ENCODE measurements at places on chromosomes 6 and 20.
A peak's percentile ranks its signal among the peaks of the same experiment; 100 is the strongest.

GRCh38 chr6:15410126-15410391, 164.2 kb downstream of the JARID2 start:
- no peak for DNase-seq

GRCh38 chr6:125196613-125197012, 43.0 kb downstream of the TPD52L1 start:
- DNase-seq: no peak

DNA sequence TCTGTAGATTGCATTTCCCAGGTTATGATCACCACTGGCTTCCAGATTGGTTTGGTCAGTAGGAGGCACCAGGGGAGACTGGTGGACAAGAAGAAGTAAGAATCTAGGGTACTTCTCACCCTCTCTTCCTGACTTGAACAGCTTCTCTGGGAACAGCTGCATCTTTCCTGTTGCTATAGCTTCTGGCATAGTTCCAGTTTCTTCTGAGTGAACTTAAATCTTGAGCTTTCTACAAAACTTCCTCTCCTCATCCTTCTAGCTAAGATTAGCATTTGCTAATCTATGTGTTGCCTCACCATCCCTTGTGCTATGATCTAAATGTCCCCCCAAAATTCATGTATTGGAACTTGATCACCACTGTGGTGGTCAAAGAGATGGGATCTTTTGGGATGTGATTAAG, 724.6 kb downstream of the UTRN start:
- no peak for DNase-seq

DNA sequence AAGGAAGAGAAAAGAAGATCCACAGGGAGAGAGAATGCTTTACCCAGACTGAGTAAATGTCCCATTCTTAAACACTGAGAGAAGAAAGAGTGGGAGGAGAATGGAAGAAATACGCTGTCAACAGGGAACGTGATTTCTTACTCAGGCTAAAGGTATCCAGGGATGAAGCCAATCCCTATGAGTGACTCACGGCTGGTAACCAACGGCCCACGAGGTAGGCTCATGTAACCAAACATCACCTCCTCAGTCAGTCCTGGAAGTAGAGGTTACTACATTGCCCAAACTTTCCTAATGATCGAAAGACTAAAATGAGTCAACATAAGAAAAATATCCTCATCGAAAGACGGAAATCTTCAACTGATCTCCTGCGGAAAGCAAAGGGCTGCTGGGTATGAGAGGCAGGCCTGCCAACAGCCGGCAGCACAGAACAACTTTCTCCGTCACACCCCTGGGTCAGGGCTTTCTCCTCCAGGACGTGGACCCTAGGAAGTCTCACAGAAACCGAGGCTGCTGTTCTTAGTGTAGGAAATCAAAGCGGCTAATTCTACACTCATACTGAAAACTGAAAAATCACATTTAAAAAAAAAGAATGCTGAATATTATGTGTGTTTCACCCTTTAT, 292.6 kb downstream of the GMDS start:
- DNase-seq: no peak

GRCh38 chr6:45815466-45816125, 200.1 kb downstream of the CLIC5 start:
- no peak for DNase-seq

DNA sequence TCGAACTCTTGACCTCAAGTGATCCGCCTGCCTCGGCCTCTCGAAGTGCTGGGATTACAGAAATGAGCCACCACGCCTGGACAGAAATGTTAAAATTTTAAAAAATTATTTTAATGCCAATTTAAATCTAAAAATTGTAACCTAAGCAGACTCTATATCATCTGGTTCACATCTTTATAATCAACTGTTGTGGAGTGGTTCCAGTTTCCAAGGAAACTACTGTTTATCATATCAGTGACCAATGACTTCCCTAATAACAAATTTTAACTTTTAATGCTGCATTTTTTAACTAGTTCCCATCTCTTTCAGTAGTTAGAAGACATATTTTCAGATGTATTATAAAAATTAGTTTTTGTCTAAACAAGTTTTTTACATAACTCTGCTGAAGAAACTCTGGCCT, 5.2 kb upstream of the BTN3A2 start:
- no peak for DNase-seq

DNA sequence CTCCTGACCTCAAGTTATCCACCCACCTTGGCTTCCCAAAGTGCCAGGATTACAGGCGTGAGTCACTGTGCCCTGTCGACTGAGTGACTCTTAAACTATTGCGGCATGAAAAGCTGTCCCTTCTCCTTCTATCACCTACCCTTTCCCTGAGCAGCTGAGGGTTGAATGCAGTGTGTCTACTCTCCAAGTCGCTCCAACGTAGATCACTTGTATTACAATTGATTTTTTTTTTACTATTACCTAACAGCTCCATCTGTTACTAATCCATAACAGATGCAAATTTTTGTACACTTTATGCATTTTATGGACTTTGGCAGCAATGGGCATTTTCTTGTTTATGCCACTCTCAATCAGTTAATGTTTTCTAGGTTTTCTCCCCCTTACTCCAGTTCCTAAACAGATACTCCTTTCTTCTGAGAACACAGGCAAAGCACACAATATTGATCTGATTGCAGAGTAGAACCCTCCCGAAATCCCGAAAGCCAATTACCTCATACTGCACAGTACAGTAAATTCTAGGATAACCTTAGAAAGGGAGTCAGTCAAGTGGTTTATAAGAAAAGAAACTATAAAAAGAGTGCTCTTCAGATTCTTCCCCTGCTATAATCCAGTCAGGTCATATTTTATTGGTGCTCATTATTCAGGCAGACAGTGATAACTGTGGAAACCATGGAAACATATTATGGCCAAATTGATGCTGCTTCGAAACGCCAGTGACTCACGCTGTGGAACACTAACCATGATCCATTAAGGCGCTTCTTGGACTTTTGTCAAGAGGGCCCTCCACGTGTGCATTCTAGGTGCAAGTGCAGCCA, 273.0 kb downstream of the ADGB start:
- no peak for DNase-seq

GRCh38 chr6:12008366-12009179, 3.5 kb upstream of the HIVEP1 start:
- peak; percentile 43 for DNase-seq

GRCh38 chr20:13180986-13181889, 39.8 kb upstream of the ISM1 start:
- no peak for DNase-seq

DNA sequence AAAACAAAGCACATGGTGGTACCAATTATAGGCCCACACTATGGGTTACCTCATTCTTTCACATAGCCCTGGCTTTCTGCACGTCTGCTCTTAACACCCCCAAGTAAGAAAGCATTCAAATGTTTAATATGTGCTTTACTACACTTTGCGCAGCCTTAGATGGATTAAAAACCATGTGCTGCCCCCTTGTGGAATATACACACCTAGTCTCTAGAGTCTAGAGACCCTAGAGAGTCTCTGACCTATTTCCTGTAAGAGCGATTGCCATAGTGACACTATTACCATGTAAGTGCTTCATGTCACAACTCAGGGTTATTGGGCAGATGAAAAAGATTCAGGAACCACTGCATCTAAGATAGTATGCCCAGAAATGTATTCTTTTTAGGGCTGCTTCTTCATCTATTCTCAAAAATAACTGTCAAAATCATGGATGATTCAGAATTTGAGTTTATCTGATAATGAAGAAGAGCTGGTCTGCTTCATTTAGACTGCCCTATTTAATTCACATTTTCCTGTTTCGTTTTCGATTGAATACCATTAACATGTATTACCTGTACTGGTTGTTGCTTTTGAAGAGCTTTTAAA, 186.3 kb downstream of the ADGB start:
- no peak for DNase-seq

DNA sequence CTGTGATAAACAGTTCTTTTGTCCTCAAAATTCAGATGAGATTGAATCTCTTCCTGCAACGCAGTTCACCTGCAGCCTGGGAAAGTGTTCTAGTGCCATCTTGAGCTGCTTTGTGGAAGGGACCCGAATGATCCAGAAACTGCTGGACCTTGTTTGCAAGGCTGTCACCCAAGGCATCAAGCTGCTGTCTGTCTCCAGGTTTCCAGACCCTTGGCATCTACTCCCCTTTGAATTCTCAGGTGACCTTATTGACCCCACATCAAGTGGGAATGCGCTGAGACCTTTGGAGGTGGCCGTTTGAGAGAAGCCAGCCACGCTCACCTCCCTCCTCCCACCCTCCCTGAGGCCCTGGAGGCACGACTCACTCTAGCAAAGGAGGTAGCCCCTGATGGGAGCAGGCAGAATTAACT, 112.5 kb downstream of the EDN3 start:
- no peak for DNase-seq

GRCh38 chr6:139531148-139532115, 157.0 kb upstream of the CITED2 start:
- no peak for DNase-seq

- no peak for DNase-seq
These were observed 12.1 kb downstream of the EEF1A1 start for GRCh38 chr6:73508776-73509175.

- DNase-seq: no peak
These were observed 36.5 kb downstream of the AKAP12 start for GRCh38 chr6:151276112-151276740.

- no peak for DNase-seq
These were observed 103.5 kb upstream of the SIRPG start for GRCh38 chr20:1761116-1761515.

- no peak for DNase-seq
These were observed 84.7 kb upstream of the SCP2D1 start for GRCh38 chr20:18728870-18729224.

DNA sequence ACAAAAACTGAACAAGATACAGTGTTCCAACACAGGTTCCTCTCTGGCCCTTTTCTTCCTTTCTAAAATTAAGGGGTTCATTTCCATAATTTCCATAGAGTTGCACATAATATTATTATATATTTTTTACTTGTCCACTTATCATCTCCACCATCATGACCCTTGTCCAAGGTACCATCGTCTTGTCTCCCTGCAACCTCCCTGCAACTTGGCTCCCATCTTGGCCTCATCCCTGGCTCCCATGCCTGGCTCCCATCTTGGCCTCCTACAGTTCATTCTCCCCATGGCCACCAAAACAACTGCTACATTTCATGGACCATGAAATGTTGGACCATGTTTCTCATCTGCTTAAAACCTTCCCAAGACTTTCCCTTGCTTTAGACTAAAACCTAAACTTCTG, 3.1 kb upstream of the KCNB1 start:
- DNase-seq: no peak

DNA sequence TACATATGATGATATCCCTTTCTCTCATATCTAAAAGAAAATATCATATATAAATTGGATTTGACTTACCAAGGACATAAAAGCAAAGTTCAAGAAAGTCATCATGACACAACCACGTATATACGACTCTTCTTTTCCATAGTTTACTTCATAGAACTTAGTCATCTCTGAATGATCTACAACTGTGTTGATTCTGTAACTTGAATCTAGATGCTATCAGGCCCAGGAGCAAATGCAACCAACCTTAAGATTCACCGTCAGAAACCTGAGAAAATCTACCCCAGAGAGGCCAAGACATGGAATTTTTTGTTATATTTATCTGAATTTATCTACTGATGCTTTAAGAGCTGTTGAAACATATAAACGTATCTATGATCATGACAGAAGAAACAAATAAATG, 165.6 kb downstream of the PDE10A start:
- DNase-seq: no peak

GRCh38 chr6:157649311-157650260, 173.5 kb upstream of the SNX9 start:
- peak; percentile 52 for DNase-seq

DNA sequence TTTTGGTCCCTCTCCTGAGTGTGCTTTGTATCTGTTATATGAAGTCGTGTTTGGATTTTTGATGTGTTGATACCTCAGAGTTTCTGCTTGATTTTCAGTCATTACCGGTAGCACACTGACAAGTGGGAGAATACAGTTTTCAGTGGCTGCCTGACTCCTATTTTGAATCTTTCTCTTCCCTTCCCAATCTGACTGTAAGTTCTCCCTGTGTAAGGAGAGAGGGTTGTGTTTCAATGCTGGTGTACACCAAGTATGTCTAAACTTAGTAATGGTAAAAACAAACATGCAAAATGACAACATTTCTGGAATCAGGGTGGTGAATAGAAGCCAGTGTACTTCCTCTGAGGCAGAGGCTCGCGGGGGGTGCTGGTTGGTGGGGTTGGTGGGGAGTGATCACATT, 103.4 kb downstream of the HIVEP1 start:
- DNase-seq: no peak

DNA sequence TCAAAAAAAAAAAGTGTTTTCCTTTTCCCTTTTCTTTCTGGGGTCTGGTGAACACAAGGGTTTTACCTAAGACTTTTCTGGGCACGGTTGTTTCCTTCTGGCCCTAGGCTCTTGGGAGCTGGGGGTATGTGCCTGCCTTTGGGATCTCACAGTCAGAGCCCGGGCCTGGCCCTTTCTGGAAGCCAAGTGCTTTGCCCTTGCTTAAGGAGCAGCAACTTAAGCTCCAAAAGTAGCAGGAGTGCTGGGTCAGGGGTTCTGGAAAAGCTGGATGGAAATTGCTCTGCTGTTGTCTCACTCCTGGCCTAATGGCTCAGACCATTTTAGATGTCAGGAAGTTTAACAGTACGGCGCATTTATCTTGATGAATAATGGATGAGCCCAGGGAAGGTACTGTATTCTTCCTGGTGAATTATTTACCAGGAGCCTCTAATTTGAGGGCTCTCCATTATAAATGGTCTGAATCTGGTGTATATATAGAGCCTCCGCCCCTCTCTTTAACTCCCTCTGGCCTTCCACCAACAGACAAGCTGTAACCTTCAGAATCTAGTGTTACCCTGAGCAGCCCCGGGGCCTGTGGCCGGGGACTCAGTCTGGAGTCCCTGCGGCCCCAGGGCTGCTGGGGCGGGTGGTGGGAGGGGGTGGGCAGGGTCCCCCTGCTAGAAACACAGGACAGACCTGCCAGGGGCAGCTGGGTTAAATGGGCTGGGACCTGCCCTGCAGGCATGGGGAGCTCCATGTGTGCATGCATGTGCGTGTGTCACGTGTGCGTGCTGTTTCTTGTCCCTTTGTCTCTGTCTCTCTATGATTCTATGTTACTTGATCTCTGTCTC, 37.5 kb downstream of the PTK7 start:
- no peak for DNase-seq

- DNase-seq: no peak
These were observed 277.0 kb downstream of the CDKAL1 start for GRCh38 chr6:20811109-20811761.

DNA sequence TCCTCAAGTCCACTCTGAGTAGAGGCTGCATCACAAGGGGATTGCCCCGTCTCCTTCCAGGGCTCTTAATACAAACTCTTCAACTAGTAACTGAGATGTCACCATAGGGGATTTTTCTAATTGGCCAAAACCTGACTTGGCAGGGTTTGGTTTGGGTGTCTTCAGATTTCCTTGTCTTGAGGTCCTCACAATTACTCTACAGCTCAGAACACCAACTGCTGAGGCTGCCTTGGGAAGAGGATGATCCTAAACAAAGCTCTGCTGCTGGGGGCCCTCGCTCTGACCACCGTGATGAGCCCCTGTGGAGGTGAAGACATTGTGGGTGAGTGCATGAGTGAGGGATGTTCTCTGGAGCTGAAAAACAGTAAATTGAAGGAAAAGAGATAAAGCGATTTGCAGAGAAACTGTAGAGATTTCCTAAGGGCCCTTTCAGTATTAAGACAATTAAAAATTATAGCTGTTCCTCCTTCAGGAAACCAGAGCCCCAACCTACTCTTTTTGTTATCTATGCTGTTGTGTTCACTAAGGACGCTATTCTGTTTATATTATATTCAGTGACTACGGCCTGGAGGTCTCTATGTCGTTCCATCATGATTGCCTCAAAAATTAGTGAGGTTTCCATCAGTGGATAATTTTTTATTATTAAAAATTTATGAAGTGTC, at the start of gene HLA-DQA1:
TSS of gene HLA-DQA1 (plus strand) at position 188 of the 662 bp plus-strand sequence. CDS start at position 241, 53 bp downstream.
- peak; percentile 9 for DNase-seq

- DNase-seq: no peak
These were observed 36.9 kb upstream of the SLCO4A1 start for GRCh38 chr20:62605236-62605943.

- no peak for DNase-seq
These were observed 73.1 kb downstream of the PTCHD4 start for GRCh38 chr6:48037946-48038345.

Data from hypothalamus (tissue), 51 donors.